SW480 (cell line): ENCODE measurements at places on chromosomes 3 and 15.

DNA sequence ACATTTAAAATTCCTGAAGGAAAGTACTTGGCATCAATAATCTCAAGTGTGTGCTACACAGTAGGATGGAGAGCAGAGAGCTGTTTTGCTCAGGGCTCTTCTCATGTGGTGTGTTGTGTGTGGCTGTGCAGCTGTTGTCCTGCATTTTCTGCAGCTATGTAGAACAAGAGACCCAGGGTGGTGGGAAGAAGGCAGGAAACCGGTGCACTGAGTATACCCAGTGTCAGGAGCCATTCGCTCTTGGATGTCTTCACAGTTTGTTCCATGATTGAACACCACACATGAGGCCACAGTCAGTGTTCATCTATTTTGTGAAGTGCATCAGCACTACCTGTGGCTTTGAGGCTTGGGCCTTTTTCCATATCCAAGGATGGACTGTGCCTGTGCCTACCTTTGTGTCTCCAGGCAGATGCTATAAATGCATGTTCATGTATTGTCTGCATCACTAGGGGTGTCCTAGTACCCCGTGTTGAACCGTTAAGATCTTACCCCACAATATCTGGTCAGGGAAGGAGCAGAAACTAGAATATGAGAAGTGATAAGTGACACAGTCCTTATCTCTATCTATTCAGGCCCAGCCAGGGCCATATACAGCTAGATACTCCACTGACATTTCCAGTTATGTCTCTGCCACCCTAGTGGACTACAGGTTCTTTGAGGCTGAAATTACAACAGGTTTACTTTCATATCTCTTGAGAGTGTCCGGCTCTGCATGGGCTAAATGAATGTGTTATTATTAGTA, 194.3 kb downstream of the NR2F2 start:
- no peak for DNase-seq

- no peak for DNase-seq
These were observed 75.3 kb downstream of the CYP19A1 start for GRCh38 chr15:51263116-51263515.

- DNase-seq: peak; percentile 61
These were observed 1.7 kb downstream of the CMTM8 start for GRCh38 chr3:32240159-32240545.

GRCh38 chr3:149658744-149659497, 1.1 kb upstream of the WWTR1 start:
- DNase-seq: no peak

GRCh38 chr15:35130245-35130644, 45.1 kb upstream of the NANOGP8 start:
- DNase-seq: no peak

DNA sequence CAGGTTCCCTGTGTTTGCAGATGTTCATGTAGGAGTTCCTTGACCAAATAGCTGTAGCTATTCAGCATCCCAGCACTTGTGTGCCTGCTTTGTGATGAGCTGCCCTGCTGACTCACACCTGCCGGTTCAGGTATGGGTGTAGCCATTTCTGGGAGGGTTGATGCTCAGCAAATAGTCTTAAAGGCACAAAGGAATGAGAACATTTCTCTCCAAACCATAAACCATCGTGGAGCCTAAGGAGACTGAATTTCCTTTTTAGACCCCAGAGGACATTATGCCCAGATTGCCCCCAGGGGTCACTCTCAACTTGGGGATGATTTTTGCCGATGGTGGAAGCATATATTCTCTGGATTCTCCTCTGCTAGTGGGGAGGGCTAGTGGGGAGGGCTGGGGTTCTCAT, 80.6 kb downstream of the ADAMTSL3 start:
- peak; percentile 32 for DNase-seq

DNA sequence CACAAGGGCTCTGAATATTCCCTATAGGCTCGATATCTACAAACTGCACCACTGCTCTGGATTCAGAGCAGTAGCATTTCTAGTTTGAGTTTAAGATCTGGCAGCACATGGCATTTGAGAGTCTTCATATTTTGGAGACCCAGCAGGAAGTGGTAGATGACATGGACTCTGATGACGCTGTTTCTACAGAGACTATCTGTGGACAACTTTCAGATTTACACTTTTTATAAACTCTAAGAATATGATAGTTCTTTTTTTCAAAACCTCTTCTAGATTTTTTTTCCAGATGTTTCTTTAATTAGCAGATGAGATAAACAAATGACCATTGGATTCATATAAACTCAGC, 35.8 kb downstream of the ARMC8 start:
- DNase-seq: no peak

- DNase-seq: peak; percentile 4
These were observed 215.2 kb upstream of the BCHE start for GRCh38 chr3:166052440-166052839.

- DNase-seq: peak; percentile 68
These were observed 22.6 kb upstream of the LIMD1 start for GRCh38 chr3:45571969-45572368.

DNA sequence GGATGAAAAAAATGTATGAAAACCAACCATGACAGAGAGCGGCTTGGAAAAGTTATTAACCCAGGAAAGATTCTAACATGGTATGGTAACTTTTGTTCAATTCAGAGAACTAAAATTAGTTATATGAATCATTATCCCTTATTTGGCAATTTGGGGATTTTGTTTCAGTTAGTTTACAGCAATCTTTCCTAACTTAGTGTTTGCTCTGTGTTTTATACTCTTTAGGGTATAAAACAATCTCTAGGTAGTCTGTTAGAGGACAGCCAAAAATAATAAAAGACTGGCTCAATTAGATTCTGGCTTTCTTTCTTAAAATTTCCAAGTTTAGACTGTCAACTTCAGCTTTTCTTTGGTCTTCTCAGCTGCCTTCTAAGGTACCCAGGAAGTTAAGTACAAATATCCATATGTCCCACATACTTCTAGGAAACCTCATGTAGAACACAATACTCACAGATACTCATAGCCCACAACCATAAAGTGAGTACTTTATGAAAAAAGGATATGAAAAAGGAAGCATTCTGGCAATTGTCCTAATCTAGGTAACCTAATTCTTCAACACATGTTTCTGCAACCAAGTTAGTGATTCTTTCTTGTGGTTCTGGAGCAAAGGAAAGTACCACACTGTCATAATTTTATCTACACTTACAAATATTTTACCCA, 849.3 kb downstream of the ROBO1 start:
- no peak for DNase-seq

GRCh38 chr3:101836160-101836559, 13.2 kb upstream of the NFKBIZ start:
- no peak for DNase-seq

DNA sequence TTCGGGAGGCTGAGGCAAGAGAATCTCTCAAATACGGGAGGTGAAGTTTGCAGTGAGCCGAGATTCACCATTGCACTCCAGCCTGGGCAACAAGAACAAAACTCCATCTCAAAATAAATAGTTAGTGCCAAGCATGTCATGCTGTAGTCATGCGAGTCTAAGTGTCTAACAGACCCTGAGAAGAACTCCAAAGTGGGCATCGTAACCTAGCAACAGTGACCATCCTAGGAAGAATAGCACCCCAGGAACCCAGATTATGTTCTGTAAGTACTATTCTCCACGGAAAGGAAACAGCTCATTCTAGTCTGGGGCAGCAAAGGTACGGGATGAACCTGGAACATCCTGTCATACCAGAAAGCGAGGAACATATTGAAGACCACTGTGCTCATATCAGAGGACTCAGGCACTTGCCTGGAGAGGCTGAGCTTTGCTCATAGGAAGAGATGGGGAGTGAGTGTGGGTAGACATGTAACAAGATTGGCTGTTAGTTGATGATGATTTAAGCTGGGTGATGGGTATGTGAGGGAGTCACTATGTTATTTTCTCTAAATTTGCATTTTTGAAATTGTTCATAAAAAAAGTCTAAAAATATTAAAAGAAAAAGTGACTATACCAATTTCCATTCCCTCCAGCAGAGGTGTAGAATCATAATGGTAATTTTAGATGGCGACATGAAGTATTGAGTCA, 31.7 kb downstream of the BCL2L10 start:
- DNase-seq: no peak

DNA sequence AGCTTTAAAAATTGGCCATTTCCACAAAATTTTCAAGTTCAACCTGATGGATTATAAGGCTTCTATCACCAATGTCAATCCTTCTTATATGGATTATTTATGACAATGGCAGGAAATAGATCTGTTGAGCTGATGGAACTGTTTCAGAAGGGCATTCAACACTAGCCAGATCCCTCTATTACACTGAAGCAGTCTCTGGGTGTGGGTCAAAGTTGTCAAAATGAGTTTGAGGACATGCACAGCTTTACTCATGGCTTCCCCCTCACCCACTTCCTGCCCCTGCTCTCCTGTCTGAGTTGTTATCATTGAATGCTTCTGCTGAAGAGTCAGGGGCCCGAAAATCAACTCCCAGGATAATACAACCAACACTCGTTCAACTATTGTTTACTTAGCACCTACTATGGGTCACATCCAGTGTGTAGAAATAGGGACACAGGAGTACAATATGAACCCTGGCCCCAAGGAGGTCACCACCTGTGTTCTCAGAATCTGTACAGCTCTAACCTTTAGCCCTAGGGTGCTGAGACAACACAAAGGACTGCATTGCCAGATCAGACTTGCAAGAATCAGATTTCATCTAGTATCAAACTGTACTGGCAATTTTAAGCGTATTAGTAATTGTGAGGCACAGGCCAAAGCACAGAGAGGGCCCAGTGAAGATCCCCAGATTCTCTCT, 41.7 kb upstream of the FAM3D start:
- DNase-seq: no peak

GRCh38 chr3:165206454-165207266, 10.5 kb upstream of the SLITRK3 start:
- peak; percentile 62 for DNase-seq

DNA sequence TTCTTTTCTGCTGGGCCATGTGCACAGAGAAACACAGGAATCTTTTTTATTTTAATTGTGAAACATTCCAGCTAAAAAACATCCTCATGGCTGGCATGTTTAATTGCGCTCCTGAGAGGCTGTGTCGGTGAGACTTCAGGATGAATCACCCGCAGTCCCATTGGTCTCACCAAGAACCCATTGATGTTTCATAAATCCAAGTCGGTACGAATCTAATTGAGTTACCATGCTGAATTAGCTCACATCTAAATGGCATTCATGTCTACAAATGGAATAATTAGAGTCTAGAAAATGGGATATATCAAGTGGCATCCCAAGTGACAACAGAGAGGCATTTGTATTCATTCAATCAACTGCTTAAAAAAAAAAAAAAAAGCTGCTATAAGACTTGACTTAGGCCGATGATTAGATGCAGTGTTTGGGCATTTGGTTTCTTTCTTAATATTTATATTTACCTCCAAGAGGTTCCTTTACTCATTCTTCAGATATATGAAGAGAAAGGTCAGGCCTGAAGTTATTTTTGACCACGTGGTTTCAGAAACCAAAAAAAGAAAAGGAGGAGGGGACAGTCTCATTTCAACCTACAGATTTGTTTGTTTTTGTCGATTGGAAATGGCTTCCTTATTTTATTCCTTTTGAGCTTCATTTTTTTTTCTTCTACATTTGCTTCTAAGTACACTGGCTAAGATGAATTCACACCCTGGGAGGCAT, 79.1 kb upstream of the FOXB1 start:
- no peak for DNase-seq

- DNase-seq: no peak
These were observed 189.1 kb downstream of the GHSR start for GRCh38 chr3:172259111-172259541.

DNA sequence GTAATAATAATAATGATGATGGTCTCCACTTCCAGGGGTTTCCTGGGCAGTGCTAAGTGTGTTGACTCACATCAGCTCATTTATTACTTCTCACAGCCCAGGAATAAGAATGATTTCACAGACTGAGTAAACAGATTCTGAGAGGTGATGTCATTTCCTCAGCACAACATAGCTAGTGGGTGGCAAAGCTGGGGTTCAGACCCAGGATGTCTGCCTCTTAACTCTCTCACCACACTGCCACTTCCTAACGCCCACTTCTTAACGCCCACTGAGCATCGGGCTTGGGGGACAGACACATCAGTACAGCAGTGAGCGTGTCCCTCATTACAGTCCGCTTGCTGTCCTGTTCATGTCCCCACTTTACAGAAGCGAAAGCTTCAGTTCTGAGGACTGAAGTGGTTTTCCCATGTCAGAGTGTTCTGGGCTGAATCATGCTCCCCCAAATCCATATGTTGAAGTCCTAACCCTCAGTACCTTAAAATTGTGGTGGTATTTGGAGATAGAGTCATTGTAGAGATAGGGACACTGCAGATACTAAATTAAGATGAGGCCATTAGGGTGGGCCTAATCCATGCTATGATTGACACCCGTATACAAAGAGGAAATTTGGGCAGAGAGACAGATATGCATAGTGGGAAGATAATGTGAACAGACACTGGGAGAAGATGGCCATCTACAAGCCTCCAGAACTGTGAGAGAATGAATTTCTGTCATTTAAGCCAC, 68.0 kb downstream of the ATP2B2 start:
- no peak for DNase-seq

- no peak for DNase-seq
These were observed 563.4 kb downstream of the ROBO1 start for GRCh38 chr3:79204351-79204750.

DNA sequence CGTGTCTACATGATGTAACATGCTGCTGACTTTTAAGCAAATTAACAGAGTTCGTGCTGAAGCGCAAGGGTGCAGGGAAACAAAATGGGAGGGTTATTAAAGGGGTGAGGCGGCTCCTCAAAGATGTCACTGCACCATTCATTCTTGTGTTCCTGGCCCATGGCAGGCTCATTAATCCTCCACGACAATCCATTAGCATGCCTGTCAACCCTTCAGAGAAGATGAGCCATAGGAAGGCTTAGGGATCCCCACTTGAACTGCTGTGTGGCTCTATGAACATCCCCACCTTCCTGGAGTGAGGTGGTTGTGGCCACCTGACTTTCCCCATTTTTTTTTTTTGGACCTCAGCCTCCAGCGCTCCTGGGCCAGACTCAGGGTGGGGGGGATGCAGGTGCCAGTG, 45.8 kb downstream of the IGF1R start:
- no peak for DNase-seq

GRCh38 chr3:45612918-45613602, 18.5 kb downstream of the LIMD1 start:
- DNase-seq: peak; percentile 93

DNA sequence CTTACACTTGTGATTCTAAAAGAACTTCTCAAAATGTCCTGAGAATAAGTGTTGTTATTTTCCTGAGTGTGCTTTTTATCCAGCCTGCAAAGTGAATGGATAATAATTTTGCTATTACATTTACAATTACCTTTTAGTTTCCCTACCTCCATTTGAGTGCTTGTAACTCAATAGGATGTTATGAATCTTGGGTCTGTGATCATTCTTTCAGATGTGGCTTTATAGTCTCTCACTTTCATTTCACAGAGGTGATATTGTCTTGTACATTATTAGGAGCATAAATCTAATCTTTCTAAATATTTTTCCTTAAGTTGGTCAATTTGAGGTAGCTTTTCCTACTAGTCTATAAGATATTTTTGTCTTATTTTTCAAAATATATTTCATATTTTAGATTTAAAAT, 386.3 kb upstream of the EPHA6 start:
- DNase-seq: no peak
